CD4-positive, alpha-beta T cell treated with Interleukin-17A for 1 hour (primary cell): ENCODE measurements at places on chromosomes 7 and 10.

- DNase-seq, result no peak
Observed at GRCh38 chr10:124119946-124120345, 26.5 kb upstream of the CHST15 start.

DNA sequence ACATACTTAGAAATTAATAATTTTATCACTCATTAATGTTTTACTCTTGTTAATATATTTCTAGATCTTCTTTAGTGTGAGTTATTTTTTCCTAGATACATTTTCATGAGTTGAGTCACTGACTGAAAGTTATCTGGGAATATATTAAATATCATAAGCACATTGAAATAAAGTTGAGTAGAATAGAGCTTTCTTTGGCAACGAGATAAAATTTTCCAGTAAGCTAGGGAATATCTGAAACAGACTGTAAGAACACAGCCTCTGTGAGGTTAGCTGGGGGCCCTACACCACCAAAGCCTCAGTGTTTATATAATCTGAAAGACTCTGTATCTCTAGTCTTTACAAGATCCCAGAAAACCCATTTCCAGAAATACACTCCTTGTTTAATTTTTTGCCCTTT, 347.8 kb upstream of the PLXDC2 start:
- no peak for DNase-seq

- DNase-seq, result no peak
Observed at GRCh38 chr7:120949393-120949911, 1.1 kb upstream of the ING3 start.

DNA sequence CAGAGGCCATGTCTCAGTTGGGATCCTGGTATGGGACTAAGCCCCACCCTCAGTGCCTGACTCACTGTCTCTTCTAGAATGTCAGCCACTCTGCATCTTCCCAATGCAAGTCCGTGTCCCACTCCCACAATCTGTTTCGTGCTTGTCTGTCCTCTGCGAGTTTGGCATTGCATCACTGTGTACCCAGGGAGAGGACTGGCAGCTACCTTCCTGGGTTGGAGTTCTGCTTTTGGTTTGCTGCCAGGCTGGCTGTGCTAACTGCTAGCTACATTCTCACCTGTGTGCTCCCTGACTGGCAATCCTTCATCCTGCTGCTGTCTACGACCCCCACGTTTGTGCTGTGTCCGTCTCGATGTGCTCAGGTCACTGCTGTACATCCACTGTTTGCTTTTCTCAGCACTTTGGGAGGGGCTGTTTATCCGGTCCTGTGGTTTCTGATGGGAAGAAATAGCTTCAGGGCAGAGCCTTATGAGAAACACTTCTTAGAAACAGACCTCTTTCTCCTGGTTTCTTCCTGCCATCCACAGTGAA, 56.0 kb upstream of the GLI3 start:
- no peak for DNase-seq

DNA sequence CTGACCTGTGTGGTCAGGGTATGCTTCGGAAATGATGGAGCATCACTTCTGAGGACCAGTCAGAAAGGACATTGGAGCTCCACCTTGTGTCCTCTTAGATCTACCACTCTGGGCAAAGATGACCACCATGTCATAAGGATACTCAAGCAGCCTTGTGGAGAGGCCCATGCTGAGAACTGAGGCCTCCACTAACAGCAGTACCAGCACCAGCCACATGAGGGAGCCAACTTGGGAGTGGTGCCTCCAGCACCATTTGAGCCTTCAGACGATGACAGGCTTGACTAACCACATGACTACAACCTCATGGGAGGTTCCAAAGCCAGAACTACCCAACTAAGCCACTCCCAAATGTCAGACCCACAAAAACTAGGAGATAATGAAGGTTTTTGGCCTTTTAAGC, 116.0 kb downstream of the NPTX2 start:
- DNase-seq, result peak; percentile 15

- no peak for DNase-seq
Observed at GRCh38 chr10:35364808-35365207, 28.5 kb downstream of the CCNY start.

GRCh38 chr10:47289921-47290320, 10.1 kb upstream of the GDF10 start:
- DNase-seq, result no peak

DNA sequence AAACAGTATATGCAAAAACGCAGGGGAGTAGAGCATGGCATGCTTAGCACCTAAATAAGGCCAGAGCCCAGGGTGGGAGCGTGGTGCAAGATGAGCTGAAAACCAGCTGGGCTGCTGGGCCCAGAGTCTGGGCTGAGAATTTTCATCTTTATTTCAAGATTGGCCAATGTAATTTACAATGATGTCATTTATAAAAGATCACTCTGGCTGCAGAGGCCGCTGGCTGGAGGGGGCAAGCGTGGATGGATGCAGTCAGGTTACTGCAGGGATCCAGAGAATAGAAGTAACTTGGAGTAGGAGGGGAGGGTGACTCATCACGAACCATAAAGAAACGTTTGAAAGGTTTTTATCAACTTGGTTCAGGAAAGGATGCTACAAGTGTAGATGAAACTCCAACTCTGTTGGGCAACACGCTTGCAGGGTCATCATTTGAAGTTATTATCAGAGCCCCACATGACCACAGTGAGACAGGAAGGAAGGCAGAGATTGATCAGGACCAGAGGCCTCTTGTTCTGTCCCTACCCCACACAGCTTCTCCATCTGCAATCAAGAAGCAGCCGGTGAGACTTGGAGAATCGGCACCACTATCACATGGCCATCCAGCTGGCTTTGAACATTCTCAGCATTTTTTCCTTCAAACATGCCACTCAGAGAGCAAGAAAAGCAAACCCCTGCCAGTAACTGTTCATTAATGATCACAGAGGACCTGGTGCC, 49.2 kb downstream of the ODAD2 start:
- no peak for DNase-seq

DNA sequence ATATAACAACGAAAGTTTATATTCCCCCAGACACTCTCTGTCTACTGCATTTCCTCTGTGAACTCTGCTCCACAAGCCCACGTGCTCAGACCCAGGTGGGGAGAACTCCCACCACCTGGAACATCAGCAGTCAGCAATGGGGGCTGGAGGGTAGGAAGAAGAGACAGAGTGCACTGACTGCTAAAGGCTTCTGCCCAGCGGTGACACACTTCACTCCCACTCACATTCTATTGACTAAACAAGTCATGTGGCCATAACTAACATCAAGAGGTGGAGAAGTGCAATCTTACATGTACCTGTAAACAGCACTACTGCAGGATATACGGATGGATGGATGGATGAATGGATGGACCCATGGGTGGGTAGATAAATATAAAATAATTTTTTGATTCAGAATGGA, 122.2 kb downstream of the MPP7 start:
- no peak for DNase-seq

DNA sequence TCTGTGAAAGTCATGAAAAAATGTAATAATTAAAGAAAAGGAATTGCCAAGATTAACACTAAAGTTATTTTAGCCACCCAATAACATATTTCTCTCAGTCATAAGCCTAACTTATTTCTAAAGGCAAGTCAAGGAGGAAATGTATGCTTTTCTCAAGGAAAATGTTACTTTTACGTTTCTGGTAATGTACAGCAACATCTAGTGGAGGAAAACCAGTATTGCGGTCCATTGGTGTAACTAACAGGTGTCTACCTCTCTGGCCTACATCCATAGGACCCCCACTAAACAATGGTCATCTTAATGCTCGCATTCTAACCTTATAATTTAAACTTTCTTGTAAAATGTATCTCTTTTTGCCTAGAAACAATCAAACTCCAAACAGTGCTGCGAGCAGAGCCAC, 437.5 kb downstream of the KIF20B start:
- peak; percentile 5 for DNase-seq

- no peak for DNase-seq
Observed at GRCh38 chr7:139230484-139230773, 608 bp upstream of the UBN2 start.

DNA sequence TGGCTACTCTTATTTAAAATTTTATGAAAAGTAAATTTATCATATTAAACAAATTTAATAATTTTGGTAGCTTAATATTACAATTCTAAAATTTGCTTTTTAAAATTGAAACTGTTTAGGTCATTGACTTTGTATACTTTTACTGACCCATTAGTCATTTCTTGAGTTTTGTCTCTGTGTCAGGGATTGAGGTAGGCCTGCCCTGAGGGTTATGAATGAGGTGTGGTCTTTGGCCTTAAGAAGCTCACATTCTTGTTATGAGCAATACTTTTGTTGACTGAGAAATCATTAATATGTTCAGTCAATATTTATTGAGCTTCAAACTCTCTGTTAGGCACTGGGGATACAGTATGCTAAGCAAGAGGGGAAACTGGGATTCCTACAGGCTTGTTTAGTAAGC, 47.0 kb upstream of the RPA3 start:
- no peak for DNase-seq

- no peak for DNase-seq
Observed at GRCh38 chr7:48525736-48526732, 354.8 kb downstream of the ABCA13 start.

DNA sequence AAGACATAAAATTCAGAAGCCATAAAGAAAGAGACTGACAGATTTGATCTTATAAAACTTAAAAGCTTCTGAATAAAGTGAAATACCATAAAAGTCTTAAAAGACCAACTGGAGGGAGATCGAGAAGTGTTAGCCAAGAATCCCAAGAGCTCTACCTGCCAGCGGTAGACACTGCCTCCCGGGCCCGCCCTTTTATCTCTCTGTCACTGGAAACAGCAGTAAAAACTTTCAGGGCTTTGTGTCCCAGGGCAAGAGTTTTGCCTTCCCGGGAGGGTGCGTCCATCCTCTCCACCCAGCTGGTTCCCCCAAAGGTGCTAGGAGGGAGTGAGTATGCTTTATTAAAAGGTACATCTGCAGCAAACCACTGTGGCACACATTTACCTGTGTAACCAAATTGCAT, 5.8 kb downstream of the PLA2G12B start:
- DNase-seq, result no peak

DNA sequence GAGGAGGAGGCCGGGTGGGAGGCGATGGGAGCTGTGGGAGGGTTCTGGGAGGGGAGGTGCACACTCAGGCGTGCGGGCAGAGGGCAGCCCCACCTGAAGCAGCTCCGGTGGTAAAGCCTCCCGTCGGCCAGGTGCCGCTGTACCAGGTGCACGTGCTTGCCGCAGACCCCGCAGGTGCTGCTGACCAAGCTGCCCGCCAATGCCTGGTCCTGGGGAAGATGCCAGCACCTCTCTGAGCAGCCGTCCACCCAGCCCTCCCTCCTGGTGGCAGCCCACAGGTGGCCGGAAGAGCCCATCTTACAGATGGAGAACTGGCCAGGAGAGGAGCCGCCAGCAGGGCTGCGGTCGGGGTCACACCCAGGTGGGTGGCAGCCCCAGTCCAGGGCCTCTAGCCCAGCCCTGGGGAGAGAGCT, 12.6 kb downstream of the MICALL2 start:
- DNase-seq, result no peak

- DNase-seq, result no peak
Observed at GRCh38 chr10:34761453-34761852, 53.6 kb downstream of the PARD3 start.

DNA sequence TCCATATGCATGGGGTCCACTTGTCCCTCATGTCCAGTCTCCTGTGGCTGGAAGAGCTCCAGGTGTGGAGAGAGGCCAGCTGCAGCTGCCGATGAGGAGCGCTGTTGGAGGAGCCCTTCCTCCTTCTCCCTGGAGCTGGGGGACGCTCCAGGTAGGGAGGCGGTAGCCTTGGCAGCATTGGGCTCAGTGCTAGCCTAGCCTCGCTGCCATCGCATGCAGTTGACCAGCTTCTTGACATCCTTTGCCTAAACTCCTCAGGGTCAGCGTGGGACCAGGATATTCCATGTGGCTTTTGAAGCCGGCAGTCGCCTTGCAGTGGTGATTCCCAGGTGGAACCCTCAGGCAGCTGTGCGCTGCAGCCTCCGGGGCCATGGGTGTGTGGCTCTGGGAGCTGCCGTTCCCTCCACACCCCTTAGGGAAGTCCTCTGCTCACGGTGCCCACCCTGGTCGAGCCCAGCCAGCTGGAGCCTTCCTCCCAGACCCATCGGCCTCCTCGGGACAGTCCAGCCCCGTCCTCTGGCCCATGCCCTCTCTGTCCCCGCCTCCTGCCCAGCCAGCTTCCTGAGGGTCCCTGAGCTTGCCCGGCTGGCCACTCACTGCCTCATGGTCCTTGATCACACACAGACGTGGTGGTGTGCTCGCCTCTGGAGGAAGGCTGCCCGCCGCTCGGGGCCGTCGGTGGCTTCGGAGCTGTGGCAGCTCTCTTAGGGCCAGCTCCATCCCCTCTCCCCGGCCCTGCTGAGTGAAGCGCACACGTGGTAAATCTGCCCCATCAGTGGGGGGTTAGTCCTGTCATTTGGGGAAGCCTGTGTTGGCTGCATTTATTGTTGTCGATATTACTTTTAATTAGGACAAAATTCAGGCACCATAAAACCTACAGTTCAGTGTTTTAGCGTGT, 21.2 kb downstream of the INPP5A start:
- DNase-seq, result no peak
